ENCODE measurements at places on chromosomes 5 and 9.

- no peak for DNase-seq
These were observed 174.7 kb upstream of the PPP1R26 start for GRCh38 chr9:135304886-135305285.

- no peak for DNase-seq
These were observed 9.5 kb downstream of the EXOSC3 start for GRCh38 chr9:37775216-37775919.

DNA sequence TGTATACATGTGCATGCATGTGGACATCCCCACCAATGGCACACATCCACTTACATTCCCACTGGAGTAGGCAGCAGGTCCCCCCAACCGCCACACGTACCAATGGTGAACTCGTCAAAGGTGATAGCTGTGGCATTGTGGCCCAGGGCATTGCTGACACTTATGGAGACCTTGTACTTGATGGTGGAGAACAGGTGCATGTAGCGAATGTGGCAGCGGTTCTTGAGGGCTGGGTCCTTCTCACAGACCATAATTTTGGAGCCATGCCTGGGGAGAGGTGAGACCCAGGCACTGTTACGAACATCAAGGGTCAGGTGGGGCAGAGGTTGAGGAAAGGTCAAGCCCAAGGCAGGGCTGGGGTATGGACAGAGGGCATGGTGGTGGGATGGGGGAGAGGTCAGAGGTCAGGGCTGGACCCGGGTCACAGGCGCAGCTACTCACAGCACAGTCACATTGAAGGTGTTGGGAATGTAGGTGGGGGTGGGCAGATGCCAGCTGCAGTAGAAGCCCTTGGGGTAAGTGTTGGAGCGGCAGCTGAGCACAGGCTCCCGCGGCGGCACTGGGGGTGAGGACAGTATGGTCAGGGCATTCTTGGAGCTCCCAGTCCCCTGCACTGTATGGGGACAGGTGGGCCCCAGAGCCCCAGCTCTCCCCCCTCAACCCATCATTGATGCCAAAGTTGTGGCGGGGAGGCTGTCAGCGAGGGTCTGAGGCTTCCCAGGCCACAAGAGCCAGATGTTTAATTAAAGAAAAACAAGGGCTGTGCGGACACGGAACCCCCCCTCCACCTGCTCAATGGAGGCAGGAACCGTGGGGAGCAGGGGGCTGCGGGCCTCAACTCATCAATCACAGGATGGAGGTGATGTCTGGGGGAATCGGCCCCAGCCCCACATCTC, 31.9 kb downstream of the CNTFR start:
- no peak for DNase-seq

GRCh38 chr9:116361547-116361946, 208.0 kb downstream of the PAPPA start:
- no peak for DNase-seq

GRCh38 chr9:109001275-109001676, 12.0 kb downstream of the CTNNAL1 start:
- no peak for DNase-seq

- no peak for DNase-seq
These were observed 281.7 kb downstream of the FANCC start for GRCh38 chr9:95035846-95036245.

DNA sequence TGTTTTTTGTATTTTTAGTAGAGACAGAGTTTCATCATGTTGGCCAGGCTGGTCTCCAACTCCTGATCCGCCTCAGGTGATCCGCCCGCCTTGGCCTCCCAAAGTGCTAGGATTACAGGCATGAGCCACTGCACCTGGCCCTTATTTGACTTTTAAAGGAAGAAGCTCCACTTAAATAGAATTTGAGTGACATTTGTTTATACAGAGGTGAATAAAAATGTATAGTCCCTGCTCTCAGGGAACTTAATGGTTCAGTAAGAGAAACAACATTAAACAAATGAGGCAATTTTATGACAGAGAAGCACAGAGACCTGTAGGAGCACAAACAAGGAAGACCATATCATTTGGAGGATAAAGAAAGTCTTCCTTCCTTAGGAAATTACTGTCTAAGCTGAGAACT, 65.7 kb downstream of the C9orf152 start:
- no peak for DNase-seq

DNA sequence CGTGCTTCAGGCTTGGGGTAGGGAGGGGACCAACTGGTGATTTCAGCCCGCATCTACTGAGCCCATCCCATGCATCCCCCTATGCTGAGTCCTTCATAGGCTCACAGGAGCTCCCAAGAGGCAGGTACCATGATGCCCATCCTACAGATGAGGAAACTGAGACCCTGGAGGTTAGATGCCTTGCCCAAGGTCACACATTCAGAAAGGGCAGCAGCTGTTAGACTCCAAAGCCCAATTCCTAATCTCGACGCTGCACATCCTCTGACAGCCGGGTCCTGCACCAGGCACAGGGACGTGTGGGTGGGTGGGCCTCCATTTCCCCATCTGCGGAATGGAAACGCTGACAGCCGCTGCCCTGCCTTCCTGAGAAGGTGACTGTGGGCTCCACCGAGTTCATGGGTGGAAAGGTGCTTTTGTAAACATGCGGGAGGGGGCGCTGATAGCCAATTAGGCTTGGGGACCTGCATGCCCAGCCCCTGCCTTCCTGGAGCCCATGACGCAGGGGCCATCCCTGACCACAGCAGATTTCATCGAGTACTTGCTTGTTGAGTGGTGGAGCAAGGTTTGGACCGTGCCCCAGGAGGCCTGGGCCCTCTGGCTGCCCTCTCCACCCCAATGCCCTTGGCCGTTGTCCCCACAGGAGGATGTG, 2.2 kb downstream of the DNM1 start:
- DNase-seq: no peak

GRCh38 chr9:72667181-72667580, 145.8 kb downstream of the TMC1 start:
- DNase-seq: no peak

GRCh38 chr9:131270171-131271015, 5.9 kb downstream of the FAM78A start:
- DNase-seq: no peak

DNA sequence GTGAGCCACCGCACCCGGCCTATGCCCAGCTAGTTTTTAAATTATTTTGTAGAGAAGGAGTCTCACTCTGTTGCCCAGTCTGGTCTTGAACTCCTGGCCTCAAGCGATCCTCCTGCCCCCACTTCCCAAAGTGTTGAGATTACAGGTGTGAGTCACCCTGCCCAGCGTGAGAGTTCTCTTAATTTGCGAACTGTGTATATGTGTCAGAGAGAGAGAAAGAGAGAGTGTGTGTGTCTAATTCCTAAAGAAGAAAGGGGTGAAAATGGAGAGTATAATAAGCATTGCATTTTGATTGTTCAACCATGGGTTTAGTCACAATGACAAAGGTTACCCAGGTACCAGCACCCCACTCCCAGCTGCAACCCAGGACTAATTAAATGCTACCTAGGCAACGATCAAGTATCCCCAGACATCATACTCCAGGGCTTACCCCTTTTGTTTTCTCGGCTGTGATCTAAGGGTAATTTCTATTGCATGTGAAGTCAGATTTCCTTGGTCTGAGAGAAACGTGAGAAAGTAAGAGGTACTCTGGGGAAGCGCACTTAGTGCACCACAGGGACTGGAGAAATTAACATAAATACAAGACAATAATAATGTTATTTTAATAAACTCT, 16.6 kb downstream of the MAP1B start:
- no peak for DNase-seq

DNA sequence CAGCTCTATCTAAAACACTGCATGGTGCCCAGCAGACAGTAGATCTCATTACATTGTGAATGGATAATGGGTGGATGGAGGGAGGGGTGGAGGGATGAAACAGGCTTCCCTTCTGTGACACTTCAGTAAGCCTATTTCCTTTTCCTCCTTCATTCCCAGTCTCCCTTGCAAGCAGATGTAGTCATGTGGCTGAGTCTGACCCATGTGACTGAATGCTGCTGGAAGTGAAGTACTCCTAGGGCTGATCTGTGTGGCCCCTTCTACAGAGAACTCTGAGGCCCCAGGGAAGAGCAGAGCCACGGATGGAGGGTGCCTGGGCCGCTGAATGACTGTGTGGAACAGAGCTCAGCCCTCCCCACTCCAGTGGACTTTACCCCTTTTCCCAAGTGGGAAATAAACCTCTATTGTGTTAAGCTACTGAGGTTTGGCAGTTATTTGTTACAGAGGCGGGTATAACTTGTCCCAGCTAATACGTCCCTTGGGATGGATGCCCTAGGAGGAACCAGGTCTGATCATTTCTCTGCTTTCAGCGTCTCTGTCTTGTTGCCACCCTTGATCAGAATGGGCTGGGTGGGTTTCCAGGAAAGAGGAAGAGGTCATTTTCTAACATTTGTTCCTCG, 176.1 kb upstream of the MVB12B start:
- no peak for DNase-seq

DNA sequence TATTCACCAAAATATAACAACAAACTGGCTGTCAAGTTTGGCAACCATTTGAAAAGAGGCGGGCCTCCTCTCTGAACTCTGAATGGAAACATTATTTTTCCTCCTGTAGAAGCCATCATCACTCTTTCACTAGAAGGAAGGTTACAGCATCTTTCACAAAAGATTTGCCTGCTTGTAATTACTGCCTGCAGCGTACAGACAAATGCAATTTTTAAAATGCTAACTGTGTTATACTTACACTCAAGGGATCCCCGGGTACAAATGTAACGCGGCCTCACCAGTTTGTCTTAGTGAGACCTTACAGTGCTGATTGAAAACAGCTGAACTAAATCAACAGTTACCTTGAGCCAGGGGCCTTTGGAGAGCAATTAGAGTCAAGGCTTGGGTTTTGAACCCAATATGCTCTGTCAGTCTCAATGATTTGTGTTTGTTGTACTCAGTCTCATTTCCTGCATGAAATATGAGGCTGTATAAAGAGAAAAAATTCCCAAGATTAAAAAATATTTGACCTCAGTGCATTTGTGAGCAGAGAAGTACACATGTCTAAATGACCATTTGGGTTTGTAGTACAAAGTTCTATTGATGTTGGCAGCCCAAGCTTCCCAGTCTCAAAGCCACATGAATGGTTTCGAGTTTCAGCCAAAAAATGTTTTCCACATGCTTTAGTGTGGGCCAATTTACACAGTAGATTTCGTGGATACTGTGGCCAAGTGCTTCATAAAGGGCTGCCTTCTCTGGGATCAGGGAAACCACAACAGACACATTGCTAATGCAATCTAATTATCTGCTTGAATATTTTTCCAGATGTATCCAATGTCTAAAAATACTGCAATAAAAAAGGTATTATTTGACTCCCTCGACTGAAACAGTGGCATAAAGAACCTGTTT, 500.0 kb downstream of the SPATA31D1 start:
- DNase-seq: no peak

- DNase-seq: no peak
These were observed 9.6 kb upstream of the SSBP2 start for GRCh38 chr5:81760521-81760920.

- no peak for DNase-seq
These were observed 18.8 kb upstream of the FANCC start for GRCh38 chr9:95336281-95336680.

DNA sequence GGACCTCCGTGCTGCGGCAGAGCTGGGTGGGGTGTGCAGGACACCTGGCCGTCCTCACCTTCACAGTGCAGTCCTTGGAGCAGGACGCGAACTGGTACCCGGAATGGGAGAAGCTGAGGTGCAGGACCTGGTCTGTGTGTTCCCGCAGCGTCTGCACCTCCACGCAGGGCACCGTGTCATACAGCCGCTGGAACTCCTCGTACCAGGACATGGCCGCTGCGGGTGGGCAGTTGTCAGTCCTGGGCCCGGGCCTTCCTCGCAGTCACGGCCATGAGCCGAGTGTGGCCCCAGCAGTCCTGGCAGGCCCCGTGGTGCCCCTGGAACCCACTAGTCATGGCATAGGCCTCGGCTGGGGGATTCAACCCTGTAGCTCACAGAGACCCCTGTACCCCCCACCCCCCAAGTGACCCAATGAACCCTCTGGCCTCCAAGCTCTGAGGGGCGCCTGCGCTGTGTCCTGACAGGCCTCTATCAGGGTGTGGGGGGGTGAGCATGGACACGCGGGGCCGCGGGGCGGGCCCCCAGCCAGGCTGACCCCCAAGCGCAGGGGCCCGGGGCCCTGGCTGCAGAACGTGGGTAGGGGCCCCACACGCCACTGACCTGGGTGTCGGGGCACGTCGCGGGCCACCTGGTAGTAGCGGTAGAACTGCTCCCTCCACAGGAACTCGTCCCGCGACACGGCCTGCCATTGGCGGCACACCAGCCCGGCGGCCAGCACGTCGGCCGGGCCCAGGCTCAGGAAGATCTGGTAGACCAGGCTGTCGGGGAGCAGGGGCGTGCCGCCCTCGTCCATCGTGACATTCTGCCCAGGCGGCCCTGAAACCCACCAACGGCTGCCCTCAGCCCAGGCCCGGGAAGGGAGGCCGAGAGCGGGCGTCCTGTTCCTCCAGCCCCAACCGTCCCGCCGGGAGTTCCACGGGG, 987 bp downstream of the FBXW5 start:
- DNase-seq: no peak

DNA sequence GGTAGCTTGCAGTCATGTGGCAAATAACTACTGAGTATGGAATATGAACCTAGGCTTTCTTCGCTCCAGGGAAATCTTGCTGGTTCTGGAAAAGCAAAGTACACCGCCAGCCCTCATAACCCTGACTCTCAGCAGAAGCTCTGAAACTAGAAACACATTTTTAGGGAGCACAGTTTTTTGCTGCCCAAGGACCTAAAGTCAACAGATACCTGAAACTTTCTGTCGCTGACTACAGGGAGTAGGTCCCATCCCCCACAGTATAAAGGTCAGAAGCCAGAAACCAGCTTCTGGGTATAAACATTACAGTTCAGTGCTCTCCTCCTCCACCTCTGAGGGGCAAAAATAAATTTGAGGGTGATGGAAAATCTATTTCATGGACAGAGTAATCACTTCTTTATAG, 3.0 kb downstream of the ATOX1 start:
- DNase-seq: no peak

DNA sequence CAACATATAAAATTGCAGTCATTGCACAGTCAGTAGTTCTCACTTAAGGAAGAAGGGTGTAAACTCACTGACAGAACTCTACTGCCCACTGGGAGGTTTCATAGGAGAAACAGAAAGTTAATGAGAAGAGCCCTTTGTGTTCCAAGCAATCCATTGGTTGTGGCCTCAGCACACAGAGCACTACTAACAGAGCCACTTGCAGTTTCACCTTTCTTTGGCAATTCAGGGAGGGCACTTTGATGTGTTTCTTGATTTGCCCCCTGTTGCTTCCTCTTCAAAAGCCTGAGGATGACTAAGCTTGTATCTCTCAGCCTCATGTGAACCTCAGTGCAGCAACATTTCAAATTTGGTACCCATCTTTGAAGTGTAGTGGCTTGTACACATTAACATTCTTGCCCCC, 409.4 kb downstream of the DMRTA1 start:
- DNase-seq: no peak

GRCh38 chr5:125870256-125870655, 553.0 kb upstream of the GRAMD2B start:
- DNase-seq: no peak

DNA sequence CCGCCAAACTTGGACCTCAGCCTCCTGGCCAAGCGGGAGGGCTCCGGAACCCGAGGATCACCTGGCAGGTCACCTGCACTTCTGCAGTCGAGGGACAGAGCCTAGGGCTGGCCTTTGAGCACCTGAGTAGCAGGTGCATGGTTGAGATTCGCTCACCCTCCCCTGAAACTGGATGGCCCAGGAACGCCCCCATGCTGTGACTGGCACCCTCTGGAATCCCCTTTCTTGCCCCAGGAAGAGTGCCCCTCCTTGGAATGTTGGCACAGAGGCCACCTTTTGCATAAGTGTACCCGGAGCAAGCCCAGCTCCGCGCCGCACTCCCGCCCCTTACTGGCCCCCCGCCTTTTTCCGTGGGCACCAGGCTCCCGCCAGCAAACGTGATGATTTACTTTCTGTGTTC, 112.5 kb upstream of the IER5L start:
- no peak for DNase-seq

- DNase-seq: no peak
These were observed 103.8 kb upstream of the LIFR start for GRCh38 chr5:38660194-38660668.
